ENCODE measurements at places on chromosomes 11 and 22.

DNA sequence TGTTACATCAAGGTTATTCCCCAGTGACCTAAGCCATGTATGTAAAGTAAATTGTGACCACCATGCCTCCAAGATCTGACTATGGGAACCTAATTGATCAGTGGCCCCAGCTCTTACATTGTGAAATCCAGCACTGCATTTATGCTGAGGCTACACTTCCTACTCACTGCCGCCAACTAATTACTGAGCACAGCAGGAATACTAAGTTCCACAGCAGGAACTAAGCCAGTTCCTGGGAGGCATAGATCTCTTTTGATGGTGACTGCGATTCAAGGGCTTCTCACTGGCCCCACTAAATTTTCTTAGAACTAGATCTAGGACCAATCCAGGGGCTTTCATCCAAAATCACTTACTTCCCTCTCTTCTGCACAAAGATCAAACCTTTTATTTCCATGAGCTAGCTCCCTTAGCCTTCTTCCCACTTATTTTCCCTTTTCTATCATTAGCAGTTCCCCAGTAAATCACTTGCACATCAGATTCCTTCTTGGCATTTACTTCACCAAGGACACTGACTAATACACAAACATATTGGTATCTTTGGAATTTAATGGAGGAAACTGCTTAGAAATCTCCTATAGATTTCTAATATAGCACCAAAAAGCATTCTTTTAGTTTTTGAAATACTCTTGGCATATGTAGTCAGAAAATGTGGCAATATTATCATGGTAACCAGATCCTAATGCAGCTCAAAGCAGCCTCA is 46.0 kb downstream of the CNTN5 start:
- no peak for DNase-seq

GRCh38 chr11:14075118-14076078 is 112.9 kb downstream of the SPON1 start:
- DNase-seq: no peak

DNA sequence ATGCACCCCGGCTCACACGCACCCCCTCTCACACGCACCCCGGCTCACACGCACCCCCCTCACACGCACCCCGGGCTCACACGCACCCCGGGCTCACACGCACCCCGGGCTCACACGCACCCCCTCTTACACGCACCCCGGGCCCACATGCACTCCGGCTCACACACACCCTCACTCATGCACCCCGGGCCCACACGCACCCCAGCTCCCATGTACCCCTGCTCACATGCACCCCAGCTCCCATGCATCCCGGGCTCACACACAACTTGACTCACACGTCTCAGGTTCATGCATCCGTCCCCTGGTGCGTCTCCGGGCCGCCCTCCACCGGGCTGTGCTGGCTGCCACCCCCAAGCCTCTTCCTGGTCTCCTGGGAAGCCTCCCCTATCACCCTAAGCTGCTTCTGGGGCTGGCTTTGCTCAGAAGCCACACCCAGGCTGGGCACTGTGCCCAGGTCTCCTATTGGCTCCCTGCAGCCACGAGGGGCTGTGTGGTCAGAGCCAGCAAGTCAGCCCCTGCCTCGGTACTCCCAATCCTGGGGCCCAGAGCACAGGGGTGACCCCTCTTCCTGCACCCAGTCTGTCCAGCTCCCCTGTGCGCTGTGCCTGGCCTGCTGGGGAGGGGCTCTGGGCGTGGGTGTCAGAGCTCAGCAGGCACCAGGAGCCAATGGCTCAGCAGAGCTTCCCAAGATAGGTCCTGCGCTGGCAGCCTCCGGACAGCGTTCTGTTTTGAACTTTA is 16.9 kb downstream of the TSPAN4 start:
- DNase-seq: no peak

- no peak for DNase-seq
Measured at GRCh38 chr11:123173040-123173855, 21.8 kb downstream of the CLMP start.

DNA sequence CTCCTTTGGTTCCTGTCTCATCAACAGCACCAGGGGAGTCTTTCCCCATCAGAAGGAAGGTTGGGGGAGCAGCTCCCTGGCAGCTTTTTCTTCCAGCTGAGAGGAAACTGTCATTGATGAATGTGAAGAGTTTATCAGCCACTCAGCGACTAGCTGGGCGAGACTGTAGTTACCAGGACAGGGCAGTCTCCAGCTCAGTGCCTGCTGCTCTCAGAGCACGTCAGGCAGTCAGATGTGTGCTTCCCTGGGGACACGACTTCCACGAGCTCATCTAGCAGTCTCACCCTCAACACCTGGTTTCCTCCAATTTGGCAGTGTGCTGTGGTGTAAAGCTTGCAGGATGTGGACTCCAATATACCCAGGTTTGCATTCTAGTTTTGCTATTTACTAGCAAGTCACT is 12.5 kb upstream of the C1QTNF4 start:
- no peak for DNase-seq

DNA sequence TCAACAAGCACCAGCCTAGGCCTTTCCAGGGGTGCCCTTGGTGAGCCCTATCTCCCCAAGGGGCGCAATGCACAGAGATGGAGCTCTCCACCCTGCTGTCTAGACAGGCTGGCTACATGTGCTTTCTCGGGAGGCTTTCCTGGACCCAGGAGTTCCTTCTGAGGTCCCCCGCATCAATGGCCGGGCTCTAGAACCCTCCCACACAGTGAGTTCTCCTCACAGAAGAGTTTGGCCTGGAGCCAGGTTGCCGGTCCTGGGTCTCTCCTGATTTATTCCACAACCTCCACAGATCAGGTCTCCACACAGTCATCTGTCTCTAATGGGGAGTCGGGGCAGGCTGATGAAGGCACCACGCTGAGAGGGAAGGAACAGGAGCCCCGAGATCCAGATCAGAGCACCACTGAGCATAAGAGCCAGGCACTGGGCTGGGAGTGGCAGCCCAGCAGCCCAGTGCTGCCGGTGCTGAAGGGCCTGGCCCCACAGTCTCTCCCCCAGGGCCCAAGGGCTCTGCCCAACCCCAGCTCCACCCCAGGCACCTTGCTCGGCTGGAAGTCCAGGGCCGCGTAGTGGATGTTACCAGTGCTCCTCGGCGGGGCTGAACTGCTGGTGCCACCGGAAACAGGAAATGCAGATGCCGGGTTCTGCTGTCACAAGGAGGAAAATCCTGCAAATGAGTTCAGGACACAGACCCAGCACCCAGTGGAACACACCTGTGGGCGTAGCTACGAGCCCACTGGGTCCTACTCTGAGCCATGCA is 44.7 kb downstream of the GAB4 start:
- DNase-seq: no peak

DNA sequence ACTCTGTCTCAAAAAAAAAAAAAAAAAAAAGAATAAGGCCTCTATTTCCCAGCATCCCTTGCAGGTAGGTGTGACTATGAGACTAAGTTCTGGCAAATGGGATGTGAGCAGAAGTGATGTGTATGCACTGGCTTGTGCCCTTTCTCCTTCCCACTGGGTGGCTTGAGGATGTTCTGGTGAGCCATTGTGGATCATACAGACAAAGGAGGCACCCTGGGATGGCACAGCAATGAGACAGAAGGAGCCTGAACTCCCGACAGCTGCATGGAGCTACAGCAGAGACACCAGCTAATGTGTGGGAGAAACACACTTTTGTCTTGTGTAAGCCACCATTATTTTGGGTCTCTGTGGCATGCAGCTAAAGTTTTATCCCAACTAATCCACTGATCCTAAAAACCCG is 10.6 kb upstream of the SORL1 start:
- DNase-seq: no peak

DNA sequence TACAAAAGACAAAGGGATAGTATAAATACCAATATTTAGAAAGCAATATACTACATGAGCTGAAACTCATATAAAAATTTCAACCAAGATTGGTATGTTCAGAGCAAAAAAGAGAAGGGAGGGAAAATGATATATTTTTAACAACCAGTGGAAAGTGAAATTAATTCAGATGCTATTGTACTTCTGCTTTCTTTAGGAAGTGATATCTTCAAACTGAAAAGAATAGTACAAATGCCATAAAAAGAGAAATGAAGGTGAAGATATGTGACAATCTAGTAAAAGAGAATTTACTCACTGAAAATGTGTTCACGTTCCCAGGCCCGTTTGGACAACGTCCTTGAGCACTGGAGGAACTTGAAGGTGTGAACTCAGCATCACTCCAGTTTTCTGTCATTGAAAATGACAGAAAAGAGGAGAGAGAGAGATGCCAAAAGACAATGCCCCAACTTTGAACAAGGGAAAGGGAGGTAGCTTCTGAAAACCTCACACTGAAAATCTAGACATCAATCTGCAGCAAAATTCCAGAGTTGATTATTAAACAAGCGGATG is 47.5 kb downstream of the SC5D start:
- DNase-seq: no peak

- DNase-seq: no peak
Measured at GRCh38 chr22:27507935-27508526, 293.5 kb downstream of the MN1 start.

DNA sequence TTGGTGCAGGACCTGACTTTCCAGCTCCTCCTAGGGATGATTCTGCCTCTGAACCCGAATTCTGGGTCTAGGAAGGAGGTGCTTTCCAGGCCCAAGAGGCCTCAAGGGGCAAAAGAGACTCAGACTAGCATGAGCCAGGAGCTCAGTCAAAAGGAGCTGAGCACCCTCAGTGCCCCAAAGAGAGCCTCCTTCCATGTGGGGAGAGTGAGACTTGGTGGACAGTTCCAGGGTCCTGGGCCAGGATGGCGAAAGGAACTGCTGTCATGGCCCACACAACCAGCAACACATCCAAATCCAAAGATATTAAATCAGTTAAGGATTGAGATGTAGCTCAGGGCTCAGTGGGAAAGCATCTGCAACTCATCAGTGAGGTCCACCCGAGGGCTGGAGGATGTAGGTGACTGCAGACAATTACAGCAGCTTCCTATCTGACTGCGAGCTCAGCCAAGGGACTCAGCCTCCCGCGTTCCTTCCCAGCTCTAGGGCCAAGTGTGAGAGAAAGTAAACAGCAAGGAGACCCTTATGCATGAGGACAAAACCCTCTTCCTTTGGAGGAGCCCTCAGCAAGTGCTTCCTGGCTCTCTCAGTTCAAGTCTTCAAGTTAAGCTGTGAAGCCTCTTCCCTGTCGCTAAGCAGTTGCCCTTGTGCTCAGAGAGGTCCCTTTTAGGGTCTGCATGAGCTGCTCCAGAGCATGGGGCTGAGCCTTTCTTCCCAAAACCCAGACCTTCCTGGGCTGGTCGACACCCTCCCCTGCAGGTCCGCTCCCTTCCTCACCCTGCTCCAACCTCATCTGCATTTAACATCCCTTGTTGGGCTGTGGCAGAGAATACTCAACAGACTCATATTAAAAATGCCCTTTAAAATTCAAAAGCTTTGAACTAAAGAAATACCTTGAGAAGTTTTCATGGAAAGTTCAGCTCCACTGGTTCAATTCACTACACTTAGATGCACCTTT is 35.8 kb downstream of the C11orf58 start:
- no peak for DNase-seq

- DNase-seq: no peak
Measured at GRCh38 chr11:11171285-11171684, 181.8 kb downstream of the CSNK2A3 start.

- DNase-seq: no peak
Measured at GRCh38 chr11:73907191-73907590, 30.4 kb downstream of the PAAF1 start.

DNA sequence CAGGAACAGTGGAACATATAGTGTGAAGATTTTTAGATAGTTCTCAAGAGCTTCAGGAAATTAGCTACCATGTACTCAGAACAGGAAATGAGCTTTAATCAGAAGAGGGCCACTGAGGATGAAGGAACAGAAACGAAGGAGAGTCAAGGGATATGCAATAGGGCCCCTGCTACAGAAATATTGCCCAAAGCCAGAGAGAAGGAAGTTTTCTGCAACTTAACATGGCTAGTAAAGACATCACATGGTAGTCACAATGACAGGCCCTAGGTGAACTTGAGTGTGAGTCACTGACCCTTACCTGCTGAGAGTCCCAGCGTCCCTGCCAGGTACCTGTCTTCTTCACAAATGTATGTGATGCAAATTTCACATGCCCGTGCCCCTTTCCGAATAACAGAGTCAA is 25.2 kb upstream of the CARD16 start:
- no peak for DNase-seq

GRCh38 chr22:30041881-30042280 is 38.4 kb upstream of the HORMAD2 start:
- no peak for DNase-seq

DNA sequence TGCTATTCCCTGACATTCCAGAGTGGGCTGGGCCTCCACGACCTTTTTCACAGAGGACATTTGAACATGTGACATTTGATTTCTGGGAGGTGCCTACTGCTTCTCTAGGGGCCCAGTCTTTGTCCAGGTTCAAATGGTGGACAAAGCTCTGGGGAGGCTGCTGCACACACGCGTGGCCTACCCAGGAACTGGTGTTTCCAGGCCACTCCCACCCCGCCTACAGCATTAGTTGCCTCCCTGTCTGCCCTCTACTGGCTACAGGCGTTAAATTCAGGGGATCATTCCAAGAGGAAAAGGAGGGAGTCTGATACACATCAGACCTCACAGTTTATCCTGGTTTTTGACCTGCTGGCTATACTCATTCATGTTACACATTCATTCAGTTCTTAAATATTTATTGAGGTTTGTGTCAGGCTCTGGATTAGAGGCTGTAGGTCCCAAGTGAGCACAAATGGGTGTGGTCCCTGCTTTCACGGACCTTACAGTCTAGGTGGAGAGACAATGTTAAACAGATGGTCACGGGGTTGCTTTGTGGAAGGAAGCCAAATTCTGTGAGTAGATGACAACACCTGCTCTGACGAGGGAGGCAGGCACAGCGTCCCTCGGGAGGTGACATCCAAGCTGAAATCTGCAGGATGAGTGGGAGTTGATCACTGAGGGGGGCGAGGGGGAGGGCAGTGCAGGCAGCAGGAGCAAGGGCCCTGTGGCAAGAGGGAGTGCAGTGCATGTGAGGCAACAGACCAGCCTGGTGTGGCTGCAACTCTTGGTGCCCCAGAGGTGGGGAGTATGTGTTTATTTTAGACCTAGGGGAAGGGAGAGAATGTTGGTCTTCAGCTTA is 11.8 kb downstream of the TUB start:
- DNase-seq: no peak

DNA sequence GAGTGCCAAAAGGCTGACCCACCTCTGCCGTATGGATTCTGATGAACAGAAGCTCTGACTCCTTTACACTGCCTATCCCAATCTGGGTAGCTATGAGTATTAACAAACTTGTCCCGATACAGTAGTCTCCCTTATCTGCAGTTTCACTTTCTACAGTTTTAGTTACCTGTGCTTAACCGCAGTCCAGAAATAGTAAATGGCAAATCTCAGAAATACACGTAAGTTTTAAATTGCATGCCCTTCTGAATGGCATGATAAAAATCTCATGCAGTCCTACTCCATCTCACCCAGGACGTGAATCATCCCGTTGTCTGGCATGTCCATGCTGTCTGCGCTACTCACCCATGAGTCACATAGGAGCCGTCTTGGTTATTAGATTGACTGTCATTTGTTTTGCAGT is 68.8 kb downstream of the SNX19 start:
- no peak for DNase-seq

GRCh38 chr11:117443266-117444186 is 115.9 kb downstream of the CEP164 start:
- no peak for DNase-seq

GRCh38 chr22:39651053-39651996 is 80.8 kb downstream of the CACNA1I start:
- DNase-seq: no peak
